ENCODE measurements at places on chromosomes 7 and 10.
A peak's percentile ranks its signal among the peaks of the same experiment; 100 is the strongest.

GRCh38 chr10:47101807-47102206 lies 190.6 kb downstream of the PTPN20 start:
- DNase-seq, result no peak

DNA sequence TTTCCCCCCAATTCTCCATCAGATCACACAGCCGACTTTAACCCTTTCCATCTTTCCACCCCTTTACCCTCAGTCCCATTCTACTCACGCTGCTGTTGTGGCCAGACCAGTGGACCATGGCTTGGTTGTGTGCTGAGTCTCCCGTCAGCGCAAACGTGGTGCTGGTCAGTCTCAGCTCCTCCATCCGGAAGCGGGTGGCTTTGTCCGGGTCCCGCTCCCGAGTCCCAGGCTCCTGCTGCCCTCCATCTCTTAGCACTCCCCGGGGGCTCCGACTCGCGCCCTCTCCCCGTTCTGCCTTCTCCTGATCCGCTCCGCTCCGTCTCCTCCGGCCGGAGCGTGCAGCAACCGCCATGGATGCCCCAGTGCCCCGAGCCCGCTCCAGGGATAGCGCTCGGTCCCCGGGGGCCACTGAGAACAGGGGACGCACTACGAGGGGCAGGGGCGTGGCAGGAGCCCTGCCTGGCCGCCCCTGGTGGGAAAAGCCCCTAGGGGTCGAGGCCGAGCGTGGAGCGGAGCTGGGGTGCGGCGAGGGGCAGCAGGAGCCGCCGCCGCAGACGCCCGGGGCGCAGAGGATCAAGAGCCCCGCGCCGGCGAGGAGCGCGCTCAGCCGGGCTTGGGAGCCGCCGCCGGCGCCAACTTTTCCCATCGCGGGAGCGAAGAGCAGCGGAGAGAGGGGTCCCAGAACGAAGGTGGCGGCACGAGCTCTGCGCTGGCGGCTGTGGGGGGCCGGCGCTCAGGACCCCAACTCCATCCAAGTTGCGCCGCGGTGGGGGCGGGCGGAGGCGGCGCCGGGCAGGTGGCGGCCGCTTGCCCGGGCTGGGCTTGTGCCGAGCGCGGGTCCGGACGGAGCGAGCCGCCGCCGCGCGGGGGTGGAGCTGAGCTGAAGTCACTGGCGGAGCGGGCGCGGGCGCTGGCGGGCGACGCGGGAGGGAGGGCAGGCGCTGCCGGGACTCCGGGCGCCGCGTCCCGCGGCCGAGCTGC lies at the start of gene SORCS1:
Gene SORCS1, minus strand, starts transcription at position 826 of the 981 bp plus-strand sequence.
- DNase-seq, result no peak

GRCh38 chr10:129418496-129419225 lies 48.4 kb upstream of the MGMT start:
- no peak for DNase-seq

- no peak for DNase-seq
Measured at GRCh38 chr7:134515569-134516468, 11.5 kb upstream of the AKR1B10 start.

GRCh38 chr10:51085204-51085603 lies 10.9 kb downstream of the PRKG1 start:
- DNase-seq, result no peak

DNA sequence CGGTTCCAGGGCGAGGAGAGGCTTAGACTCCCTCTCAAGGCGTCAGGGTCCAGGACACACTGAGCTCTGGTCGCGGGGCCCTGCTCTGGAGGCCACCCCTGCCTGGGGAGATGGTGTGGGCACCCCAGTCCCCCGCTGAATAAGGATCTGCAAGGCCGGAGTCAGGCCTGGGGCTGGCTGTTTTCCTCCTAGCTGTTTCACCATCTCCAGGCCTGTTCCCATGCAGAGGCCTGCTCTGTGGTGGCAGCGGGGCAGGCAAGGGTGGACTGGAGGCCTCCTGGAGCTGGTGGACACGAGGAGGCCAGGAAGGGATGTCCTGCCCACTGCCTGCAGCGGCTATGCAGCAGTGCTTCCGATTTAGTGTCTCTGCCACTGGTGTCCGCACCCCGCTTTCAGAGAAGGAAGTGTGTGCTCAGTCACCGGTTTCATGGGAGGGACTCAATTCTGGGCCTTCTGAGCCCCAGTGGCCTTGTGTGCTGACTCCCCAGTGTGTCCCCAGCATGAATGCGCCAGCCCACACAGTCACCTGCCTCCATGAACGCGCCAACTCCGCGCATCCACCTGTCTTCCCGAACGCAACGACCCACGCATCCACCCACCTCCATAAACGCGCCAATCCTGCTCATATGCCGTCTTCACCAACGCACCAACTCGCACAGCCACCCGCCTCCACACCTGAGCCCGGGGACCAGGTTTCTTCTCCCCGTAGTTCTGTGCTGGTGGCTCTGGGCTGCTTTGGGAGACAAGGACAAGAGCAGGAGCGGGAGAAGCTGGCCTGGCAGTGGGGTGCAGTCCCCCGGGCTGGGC lies 14.5 kb upstream of the GPR146 start:
- DNase-seq, result no peak

DNA sequence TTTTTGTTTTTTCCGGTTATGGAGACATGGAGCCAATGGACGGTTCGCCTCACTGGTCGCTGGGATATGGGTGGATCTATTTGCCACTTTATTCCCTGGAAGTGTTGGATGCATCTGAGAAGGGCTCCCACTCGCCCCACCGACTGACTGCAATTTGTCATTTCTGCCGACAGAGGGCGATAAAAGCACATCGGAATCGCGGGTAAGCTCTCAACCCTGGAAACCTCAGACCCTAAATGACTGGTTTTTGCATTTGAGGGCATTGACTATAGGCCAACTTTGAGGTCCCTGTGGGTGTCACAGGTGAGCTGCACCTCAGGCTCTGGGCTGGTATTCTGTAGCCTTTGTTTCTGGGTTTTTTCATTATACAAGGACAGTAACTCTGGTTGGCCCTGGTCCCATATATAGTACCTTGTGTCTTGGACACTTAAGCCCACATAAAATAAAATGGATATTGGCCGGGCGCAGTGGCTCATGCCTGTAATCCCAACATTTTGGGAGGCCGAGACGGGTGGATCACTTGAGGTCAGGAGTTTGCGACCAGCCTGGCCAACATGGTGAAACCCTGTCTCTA lies 11.9 kb upstream of the OPALIN start:
- DNase-seq, result peak; percentile 23

GRCh38 chr7:95201727-95202126 lies 122.6 kb downstream of the PON1 start:
- DNase-seq, result no peak

GRCh38 chr7:128398016-128398840 lies 11.6 kb downstream of the IMPDH1 start:
- DNase-seq, result no peak

GRCh38 chr7:79552463-79552862 lies 99.0 kb upstream of the MAGI2 start:
- DNase-seq, result no peak

- no peak for DNase-seq
Measured at GRCh38 chr7:98199131-98199530, 12.1 kb upstream of the BHLHA15 start.

GRCh38 chr10:3229815-3230214 lies 57.2 kb upstream of the PITRM1 start:
- DNase-seq, result no peak

DNA sequence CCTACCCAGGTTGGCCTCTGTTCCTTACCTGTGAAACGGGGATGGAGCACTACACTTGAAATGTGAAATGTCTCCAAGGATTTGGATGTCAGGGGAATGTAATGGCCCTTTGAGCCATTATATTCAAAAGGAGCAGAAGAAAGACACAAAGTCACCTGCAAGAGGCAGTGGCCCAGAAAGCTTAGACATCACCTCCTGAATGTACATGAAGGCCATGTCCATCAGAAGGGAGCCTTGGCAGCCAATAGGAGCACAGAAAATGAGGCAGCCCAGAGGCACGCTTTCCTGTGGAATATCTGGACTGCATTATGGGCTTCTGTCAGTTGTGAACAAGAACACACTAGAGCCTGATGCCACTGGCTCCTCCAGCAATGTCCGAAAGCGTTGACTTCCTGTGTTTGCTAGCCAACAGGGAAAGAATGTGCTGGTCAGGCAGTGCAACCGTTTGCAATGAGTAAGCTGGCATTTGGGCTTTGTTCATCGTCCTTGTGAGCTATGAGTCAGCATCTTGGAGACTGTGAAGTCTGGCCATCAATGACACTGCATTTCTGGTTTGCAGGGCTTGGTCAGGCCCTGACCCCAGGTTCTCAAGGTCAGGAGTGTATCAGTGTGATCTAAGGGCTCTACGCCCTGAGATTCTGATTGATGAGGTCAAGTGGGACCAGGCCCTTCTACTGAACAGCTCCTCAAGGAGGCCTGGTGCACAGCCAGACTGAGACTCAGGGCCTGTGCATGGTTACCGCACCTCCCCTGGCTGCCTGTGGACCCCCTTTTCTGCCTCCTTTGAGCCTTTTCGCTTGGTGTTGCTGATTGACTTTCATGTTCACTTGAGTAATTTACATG lies 222.4 kb downstream of the RPS24 start:
- no peak for DNase-seq

DNA sequence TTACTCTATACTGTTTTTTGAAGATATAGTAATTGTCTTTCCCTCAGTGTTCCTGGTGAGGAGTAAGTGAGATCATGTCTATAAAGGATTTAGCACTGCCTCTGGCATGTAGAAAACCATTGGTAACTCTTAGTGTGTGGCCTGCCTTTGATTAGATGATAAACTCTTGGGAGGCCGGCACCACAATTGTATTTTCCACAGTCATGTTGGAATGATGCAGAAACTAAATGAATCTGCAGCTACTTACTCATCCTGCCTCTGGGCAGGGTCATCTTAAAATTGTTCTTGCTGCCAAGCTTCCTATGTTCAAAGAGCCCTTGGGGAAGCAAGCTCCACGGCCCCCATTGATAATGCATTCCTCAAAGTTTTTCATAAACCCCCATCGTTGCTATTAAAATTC lies 204.6 kb downstream of the ANKRD7 start:
- DNase-seq, result no peak

DNA sequence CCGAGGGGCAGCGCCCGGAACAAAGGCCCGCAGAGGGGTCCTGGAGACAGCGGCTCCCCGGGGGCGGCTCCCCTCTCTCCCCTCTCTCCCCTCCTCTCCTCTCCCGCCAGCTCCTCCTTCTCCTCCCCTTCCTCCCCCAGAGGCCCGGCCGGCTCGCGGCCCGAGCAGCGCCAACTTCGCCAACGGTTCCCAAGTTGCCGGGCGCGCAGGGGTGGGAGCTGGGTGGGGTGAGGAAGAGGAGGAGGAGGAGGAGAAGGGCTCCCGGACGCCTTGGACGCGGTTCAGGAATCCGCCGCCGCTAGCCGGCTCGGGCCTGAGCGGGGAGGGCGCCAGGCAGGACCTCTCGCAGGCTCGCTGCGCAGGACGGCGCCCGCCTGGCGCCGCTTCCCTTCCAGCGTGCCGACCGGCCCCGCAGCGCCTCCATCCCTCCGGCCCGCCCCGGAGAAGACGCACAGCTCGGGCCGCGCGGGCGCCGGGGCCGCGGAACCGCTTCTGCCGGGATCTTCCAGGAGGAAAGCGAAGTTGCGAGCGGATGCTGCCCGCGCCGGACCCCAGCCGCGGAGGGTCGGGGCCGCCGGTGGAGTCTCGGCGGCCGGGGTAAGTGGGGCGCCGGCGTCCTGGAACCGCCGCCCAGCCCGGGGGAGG lies at the start of gene CHST3:
Gene CHST3, plus strand, starts transcription at position 298 of the 645 bp plus-strand sequence. CDS start 41,448 bp downstream, outside the sequence.
- no peak for DNase-seq

- DNase-seq, result no peak
Measured at GRCh38 chr7:105402221-105403095, 13.7 kb upstream of the SRPK2 start.

GRCh38 chr7:42125321-42125720 lies 111.7 kb downstream of the GLI3 start:
- DNase-seq, result no peak

GRCh38 chr7:43248553-43248952 lies 136.1 kb downstream of the HECW1 start:
- no peak for DNase-seq

DNA sequence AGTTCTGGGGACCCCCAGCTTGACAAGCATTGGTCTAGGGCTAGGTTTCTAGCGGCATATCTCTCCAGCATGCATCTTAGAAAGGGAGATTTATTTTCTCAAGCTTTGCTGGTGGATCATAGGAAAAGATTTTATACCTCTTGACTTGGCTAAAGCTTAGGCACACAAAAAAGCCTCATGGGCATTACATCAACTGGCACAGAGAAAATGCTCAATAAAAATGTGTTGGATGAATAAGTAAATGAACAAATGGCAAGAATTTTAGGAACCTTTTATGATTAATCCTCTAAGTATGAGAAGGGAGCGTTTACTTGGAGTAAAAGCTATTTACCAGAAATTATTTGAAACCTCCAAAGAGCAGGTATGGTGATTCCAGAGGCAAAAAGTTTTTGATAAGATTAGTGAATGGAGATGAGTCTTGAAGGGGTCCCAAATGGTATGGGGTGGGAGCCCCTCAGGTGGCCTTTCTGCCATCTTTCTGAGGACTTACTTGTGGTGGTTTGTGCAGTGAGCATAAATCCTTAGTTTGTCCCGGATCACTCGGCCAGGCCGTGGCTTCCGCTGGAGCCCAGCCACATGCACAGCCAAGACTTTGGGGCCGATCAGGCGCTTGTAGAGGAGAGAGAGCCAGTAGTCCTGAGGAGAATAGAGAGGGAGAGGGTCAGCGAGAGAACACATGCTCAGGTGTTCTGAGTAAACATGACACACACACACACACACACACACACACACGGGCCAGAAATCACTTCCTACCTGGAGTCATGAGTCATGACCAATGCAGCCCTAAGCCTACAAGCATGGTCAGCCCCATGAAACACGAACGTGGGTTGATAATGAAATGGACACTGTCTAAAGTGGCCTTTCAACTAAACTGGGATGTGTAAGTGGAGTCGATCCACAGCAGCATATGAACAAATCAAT lies 43.1 kb upstream of the HPS1 start:
- DNase-seq, result no peak

DNA sequence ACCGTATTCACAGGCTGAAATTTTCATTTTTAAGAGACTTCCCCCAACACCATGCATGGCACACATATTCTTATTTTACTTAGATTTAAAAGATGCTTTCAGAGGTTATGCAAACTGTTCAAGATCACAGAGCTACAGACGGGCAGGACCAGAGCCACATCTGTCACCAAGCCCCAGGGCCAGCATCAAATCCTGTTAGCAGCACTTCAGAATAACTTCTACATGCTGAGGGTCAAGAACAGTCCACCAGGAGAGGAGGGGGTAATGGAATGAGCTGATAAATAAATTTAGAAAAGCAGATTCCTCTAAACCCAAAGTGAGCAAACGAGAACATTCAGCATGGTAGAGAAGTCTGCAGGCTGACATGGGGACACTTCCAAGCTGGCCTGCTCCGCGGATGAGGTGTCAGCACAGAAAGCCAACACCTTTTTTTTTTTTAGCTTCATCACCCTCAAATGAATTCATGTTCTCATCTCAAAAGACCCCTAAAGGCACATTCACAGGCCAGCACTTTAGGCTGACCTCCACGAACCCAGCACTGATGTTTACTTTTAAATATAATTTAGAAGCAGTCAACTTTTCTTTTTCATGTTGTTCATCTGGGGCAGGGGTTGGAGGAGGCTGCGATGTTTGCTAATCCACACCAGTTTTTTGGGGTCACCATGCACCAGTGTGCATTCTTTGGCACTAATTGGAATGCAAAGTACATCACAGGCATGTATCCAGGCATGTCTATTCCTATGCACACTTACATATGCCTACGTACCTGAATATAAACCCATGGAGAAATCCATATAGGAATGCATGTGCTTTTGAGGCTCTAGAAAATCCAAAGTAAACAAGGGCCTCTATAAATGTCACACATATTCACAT lies 249.0 kb downstream of the TNS3 start:
- no peak for DNase-seq

All from stimulated activated CD8-positive, alpha-beta memory T cell treated with anti-CD3 and anti-CD28 coated beads, Interleukin-4, amount 100 ng/mL, for 1 hour (primary cell).